ENCODE measurements at places on chromosomes 5 and 9.

DNA sequence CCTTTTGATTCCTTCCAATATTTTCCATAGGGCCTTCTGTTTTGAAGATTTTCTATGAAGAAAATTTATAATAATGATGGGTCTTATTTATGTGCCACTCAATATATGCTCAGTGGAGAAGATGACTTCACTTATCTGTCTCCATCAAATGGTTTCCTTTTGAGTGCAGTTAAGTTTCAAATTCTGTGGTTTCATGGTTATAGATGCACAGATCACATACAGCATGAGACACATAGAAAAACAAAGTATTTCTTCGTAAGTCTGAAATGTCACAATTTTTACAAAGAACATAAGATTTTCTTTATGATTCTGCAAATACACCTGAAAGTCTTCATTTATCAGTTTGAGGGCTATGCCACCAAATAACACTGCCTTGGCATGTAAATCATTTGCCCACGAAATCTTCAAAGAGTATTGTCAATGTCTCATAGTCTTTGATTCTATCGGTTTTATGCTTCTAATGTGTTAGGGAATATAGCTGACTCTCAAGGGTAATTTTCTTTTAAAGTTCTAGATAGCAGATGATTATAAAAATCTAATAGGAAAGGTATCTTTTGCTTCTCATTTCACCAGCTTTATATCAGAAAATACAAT, 14.1 kb downstream of the CFAP95 start:
- DNase-seq, result no peak

- DNase-seq, result no peak
Measured at GRCh38 chr5:111679611-111680010, 77.4 kb downstream of the NREP start.

GRCh38 chr5:173972607-173972924, 16.4 kb upstream of the C5orf47 start:
- no peak for DNase-seq

GRCh38 chr9:76255781-76256455, 138.3 kb downstream of the RFK start:
- DNase-seq, result peak; percentile 33

- DNase-seq, result no peak
Measured at GRCh38 chr9:120299785-120300184, 280.2 kb downstream of the CDK5RAP2 start.

GRCh38 chr5:152532714-152533113, 127.6 kb upstream of the NMUR2 start:
- DNase-seq, result peak; percentile 34

GRCh38 chr5:16315501-16315900, 135.9 kb upstream of the MARCHF11 start:
- no peak for DNase-seq

DNA sequence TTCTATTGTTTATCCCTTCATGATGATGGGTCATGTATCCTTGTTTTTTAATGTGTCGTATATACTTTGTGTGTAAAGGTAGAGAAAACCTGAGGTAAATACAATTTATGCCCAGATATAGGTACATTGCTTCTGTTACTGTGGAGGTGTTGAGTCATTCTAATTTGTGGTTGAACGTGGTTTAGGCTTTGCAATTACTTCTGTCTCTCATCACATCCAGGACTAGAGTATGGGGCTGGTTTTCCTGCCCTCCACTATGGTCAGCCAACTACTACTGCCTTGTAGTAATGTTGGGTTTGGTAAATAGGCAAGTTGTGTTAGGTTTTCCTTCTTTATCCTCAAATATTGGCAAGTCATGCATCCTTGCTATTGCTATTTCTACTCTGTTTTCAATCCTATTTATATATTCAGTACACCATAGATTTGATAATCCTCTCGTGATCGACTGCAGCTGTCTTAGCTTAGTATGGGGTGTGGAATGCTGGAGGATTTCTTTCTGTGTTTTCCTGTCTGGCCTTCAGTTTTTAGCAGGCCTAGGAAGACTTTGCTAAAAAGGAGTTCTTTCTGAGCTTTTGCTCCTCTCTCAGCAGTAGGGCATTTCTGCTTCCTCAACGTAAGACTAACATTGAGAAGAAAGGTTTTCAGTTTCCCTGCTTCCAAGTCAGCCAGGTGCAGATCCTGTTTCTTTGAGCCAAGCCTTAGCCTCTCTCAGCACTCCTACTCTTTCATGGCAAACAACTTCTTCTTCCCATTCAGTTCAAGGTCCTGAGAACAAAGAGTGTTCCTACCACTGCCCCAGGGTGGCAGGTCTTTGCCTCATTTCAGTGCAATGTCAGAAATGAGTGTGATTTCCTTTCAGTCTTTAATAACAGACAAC, 844.4 kb upstream of the CDH18 start:
- no peak for DNase-seq

GRCh38 chr9:77277719-77278118, 100.4 kb downstream of the VPS13A start:
- no peak for DNase-seq

- peak; percentile 16 for DNase-seq
Measured at GRCh38 chr5:65790371-65791163, 68.6 kb downstream of the NLN start.

DNA sequence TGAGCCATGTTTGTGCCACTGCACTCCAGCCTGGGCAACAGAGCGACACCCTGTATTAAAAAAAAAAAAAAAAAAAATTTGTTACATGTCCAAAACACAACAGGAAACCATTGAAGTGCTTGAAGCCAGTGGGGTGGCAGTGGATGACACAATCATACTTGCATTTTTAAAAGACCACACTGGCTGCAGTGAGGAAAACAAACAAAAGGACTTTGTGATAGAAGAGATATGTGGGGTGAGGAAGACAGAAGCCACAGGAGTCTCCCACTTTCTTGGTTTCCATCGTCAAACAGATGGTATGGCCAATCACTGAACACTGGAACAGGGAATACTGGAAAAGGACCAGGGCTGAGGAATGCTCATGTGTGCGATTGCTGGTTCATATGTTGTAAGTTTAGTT, 20.9 kb upstream of the COMMD10 start:
- peak; percentile 41 for DNase-seq

GRCh38 chr9:97388721-97389238, 23.1 kb upstream of the TDRD7 start:
- peak; percentile 48 for DNase-seq

DNA sequence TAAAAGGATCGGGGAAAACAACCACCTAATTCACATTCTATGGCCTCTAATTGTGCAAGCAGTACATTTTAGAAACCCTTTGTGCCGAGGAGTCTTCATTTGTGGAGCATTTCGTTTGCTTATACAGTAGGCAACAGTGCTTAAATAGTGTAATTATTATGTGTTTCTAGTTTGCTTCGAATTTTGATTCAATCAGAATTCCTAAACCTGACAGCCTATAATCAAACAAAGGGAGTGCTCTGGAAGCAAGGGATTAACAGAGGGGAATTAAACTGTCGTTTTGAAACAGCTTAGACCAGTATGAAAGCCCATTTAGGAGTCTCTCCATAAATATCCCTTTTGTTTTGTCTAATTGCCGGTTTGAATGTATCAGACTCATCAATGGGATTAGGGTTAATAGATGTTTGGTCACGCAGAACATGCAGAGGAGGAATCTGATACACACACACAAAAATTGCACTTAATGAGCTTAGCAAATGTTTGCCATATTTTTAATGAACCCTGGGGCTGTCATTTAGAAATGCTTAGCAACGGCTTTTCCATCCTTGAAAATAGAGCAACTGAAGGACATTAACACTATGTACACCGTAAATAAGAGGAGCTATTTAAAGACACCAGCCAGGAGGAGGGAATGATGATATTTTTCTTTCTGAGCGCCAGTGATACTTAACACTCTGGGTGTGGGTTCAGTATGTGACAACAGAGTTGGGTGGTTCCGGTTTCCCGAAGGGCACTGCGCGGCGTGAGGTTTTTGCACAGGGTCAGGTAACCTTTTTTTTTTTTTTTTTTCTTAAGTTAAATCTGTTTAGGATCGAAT, 404.7 kb downstream of the TLE4 start:
- no peak for DNase-seq

- DNase-seq, result no peak
Measured at GRCh38 chr5:165569551-165569950, 2064.1 kb downstream of the MAT2B start.

- DNase-seq, result peak; percentile 92
Measured at GRCh38 chr5:153629027-153629895, 138.8 kb downstream of the GRIA1 start.

GRCh38 chr5:5464036-5464715, 41.7 kb downstream of the ICE1 start:
- DNase-seq, result no peak

DNA sequence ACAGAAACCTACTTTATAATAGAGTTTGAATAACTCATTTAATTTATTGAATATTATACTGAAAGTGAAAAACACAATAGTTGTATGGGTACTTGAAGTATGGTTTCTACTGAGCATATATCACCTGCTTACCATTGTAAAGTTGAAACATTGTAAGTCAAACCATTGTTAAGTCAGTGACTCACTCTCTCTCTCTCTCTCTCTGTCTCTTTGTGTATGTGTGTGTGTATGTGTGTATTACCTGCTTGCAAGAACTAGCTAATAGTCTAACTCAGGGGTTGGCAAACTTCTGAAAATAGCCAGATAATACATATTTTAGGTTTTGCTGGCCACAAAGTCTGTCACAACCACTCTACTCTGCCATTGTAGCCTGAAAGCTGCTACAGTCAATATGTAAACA, 564.3 kb upstream of the ZNF608 start:
- no peak for DNase-seq

DNA sequence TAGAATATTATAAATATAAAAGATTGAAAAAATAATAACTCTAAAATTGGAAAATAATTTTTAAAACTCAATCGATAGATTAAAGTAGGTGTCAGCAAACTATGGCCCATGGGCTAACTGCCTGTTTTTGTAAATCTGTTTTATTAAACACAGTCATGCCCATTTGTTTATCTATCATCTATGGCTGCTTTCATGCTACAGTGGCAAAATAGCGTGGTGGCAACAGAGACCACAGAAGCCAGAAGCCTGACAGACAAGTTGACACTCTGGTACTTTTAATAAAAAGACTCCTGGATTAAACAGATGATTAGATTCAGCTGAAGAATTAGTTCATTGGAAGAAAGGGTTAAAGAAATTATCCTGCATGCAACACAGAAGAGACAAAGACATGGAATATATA, 400.7 kb upstream of the RORB start:
- DNase-seq, result no peak

- peak; percentile 58 for DNase-seq
Measured at GRCh38 chr5:54518146-54518817, 723 bp downstream of the SNX18 start.

GRCh38 chr9:2241461-2241835, 226.3 kb downstream of the SMARCA2 start:
- peak; percentile 73 for DNase-seq

DNA sequence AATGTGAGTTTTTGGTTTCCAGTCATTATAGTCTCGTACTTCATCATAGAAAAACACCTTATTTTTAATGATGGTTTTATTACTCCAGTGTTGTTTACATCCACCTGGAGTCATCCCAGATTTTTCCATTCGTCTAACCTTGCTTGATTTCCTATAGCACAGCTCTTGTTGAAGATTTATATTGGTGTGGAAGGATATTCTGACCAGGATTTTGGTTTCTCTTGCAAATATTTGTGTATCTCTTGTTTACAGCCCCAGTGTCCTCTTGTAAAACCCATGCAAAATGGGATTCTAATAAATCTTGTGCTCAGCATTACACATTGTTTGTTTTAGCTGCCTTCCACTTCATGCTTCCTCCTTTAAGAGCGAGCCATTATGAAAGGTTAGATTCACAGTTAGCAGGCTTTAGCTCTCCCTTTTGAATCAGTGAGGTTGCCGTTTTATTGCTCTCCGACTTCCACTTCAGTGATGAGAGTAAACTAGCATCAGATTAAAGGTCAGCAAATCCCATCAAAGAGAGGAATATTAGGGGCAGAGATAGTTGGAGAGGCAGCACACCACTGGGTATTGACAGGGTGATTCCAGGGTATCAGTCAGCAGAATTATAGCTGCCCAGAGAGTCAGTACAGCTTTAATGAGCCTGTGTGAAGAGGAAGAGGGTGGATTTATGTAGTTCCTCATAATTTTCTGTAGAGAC, 157.1 kb downstream of the PBX3 start:
- peak; percentile 12 for DNase-seq

GRCh38 chr5:424301-425110, 18.5 kb upstream of the EXOC3 start:
- no peak for DNase-seq

DNA sequence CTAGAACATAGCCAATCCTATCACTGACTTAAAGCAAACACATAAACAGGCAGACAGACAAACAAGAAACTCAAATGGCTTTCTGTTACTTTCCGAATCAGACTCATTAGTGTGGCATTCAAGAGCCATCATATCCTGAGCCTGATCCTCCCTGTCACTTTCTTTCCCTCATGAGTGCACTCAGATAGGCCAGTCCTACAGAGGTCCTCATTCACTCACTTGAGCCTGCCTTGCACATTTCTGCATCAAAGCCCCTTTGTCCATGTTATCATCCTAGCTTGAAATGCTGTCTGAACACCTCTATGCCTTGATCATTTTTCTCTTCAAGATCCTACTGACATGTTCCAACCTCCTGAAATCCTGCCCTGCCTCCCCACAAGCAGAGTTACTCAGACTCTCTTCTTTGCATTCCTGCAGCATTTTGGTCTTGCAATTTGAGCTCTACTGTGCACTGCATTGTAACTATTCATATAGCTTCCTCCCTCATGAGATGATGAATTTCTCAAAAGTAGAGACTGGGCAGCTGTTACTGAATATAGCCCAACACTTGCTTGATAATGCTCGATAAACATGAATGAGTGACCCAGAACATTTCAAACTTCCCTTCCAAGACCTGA, 126.9 kb downstream of the PALM2AKAP2 start:
- DNase-seq, result no peak

DNA sequence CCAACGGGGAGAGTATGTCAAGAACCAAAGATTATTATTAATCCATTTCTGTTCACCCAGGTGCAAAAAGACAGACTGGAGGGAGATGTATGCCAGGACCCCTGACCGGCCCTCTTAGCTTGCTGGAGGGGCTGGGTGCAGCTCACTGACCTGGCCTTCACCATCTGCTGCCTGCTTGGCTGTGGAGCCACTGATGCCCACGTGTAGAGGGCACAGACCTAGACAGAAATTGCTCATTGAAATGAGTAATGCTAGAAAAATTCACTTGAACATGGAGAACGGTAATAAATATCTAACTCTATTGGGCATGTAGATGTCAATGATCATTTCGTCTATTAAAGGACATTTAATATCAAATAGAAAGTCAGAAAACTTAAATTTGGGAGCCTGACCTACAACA, 58.8 kb upstream of the ERCC6L2 start:
- no peak for DNase-seq

DNA sequence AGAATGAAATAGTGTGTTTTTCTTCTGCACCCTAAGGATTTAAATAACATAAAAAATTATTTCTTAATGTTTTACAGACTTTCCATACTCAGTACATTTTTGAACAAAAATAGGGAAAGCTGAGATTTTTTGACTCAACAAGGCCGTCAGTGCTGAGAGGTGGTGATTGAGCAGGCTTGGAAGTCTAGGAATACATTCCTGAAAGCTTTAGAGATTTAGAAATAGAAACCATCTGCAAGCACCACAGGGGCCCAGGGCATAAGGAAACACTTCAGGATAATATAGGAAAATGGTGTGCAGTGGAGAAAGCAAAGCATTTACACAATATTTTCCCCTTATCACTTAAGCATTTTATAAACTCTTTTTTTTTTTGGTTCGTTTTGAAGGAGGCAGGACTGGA, 5.2 kb downstream of the BASP1 start:
- no peak for DNase-seq

- DNase-seq, result no peak
Measured at GRCh38 chr9:82367929-82368328, 379.4 kb downstream of the SPATA31D1 start.
